ENCODE measurements at places on chromosomes 4 and X.

- no peak for DNase-seq
These were observed 672.2 kb downstream of the KCTD8 start for GRCh38 chr4:43776371-43776770.

DNA sequence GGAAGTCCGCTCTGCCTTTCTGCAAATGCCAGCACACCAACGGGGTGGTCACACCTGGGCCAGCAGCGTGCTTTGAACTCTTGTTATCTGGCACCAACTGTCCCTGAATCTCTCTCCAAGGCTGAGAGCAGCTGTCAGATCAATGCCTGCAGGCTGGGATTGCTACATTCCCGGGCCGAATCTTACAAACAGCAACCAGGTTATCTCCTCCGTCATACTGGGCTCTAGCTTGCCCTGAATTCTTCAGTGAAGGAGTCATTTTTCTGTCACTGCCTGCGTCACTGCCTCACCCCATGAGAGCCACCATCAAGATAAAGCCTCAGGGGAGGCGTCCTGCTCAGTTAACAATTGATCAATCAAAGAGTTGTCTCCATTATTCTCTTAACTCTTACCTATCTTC, 329.4 kb upstream of the PPARGC1A start:
- no peak for DNase-seq

GRCh38 chr4:150068300-150068960, 9.8 kb upstream of the DCLK2 start:
- DNase-seq, result no peak

GRCh38 chr4:7900334-7900909, 39.2 kb downstream of the AFAP1 start:
- no peak for DNase-seq

GRCh38 chr4:37452952-37453280, 208.4 kb downstream of the NWD2 start:
- no peak for DNase-seq

DNA sequence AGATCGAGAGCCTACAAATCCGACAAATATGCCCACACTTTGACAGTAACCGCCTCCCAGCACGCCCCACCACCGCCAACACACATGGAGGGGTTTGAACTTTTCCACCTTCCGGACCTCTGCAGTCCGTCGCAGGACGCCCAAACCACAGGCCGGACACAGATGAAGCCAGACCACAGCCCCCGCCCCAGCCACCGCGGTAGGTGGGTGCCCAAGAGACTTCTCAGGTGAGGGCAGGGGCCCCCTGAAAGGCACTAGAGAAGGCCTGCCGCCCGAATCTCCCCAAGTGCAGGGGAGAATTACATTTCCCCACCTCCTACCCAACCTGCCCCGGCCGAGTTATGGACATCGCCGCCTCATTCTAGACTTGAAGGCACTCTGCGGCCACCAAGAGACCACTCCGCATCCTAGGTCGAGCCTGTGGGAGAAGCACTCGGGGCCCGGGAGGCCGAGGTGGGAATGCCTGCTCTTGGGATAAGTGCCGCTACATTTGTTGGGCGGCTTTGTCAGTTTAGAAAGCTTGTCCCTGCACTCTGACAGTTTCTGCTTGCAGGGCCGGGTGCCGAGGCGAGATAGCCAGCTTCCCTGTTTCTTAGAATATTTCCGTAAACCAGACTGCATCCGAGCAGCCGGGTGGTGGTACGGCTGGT, 21.5 kb downstream of the HAND2 start:
- DNase-seq, result no peak

DNA sequence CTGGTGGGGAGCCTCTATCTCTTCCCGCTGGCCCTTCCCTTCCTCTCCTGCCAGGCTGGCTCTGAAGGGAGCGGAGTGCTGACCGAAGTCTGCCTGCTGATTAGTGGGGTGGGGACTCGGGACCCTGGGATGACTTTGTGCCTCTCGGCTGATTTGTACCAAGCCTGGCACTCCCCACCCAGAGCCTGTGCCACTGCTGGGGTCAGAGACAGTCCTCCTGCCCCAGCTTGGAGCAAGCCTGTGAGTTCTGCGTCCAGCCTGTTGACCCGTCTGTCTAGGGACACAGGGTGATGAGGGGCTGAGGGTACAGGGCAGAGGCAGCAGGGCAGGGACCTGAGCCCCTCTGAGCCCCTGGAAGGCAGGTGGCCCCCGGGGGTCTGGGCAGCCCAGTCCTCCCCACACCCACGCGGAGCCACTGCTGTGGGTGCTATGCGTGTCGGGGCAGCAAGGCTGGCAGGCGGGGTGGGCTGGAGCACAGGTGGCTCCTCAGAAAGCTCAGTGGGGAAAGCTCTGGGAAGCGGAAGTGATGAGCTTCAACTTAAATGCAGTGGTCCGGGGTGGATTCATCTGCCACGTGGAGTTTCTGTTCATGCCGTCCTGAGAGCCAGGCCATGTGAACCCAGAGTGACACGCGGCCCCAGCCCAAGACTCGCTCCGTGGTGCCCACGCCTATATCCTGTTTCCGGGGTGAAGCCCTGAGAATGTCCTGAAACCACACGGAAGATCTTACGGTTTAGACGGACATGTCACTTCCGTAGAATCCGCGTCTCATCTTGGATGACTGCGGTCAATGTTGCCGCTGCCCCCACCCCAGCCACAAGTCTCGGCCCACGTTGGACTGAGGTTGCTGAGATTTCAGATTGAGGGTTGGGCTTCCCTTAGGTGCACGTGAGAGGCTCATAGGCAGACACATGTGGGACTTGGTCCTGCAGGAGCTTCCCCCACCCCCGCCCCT, 21.1 kb upstream of the UVSSA start:
- no peak for DNase-seq
